ENCODE measurements at places on chromosomes 12 and 14.
A peak's percentile ranks its signal among the peaks of the same experiment; 100 is the strongest.

GRCh38 chr14:22735096-22735495 is 31.4 kb upstream of the OXA1L start:
- no peak for DNase-seq

- peak; percentile 56 for DNase-seq
These were observed 29.1 kb upstream of the SLC38A2 start for GRCh38 chr12:46401662-46402061.

DNA sequence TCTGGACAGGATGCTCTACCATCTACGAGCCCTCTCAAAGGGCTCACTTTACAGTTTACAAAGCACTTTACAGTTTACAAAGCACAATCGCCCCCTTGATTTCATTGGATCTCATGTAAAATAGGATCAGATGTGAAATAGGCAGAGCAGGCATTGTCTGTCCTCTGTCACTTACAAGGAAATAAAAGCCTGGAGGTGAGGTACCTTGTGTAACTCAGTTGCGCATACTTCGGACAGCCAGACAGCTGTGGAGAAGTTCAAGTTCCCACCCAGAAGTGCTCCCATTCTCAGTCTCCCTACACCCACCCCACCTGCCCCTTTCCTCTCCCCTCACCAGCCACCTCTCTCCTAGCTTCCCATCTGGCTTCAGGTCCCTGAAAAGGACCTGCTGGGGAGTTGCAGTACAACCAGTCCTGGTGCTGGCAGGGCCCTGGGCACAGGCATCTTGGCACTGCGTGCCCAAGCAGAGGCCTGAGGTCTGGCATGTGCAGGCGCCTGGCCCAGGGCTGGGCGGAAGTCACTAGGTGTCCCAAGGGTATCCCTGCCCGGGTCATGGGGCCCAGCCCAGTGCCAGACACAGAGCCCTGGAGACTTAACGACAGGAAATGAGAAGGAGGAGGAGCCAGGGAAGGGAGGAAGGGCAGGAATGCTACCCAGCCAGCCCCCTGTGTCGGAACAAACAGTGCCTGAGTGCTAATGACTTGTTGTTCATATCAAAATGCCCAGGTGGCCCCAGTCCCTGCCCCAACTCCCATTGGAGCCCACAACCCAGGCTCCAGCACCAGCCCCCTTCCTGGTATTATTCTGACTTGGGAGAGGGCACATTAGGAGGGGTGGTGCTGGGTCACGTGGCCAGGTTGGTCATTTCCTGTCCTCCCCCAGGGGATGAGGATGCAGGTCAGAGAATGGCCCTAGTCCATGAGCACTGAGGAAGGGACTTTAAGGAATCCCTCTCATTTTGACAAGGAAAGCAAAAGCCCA is 5.4 kb downstream of the RAPGEF3 start:
- no peak for DNase-seq

GRCh38 chr14:35406506-35407305 is 2.2 kb upstream of the NFKBIA start:
- DNase-seq = no peak

DNA sequence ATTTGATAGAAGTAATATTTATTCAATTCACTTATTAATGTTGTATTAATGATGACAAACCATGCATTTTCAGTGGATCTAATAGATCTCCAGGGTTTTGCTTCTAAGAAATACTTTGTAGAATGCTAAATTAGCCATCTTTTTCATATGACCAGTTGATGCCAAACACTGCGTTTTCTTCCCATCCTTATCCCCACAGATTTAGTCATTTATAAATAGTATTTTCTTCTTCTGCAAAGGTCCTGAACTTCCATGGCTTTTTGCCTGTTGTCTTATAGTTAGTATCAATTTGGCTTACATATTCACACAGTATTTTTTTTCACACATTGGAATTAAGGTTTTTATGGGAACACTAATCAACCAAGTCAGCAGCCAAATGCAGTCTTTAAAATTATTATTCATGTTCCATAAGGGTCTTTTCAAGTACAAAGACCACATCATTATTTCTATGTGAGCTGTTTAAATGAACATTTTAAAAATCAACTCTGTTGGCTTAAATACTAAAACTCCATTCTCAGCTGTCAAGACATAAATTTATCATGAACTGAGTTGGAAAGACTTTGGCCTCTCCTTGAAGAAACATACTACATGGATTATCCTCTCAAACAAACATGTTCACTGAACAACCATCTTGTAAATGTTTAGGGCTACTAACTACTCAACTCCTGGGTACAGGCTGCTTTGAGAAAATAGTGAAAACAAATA is 1278.4 kb upstream of the FLRT2 start:
- DNase-seq = no peak

DNA sequence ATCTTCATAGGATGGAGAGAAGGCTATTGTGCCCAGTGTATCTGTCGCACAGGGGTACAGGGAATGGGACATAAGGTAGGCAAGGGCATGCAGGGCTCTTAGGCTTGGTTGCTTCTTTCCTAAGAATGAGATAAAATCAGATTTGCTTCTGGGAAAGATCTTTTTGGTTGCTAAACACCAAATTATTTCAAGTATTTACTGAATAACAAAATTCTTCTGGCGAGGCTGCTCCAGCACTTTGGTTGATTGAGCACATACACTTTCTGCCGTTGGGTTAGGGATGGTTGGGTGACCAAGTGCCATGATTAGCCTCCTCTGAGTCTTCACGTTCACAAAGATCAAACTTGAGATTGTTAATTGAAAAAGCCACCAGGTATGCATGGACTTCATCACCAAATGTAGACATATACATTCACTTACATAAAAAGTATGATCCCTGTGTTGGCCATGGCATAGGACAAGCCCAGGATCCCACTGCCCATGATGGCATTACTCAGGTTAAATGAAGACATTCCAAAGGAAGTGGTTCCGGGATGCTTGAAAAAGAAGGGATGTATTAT is 38.2 kb downstream of the SLC38A4 start:
- no peak for DNase-seq

DNA sequence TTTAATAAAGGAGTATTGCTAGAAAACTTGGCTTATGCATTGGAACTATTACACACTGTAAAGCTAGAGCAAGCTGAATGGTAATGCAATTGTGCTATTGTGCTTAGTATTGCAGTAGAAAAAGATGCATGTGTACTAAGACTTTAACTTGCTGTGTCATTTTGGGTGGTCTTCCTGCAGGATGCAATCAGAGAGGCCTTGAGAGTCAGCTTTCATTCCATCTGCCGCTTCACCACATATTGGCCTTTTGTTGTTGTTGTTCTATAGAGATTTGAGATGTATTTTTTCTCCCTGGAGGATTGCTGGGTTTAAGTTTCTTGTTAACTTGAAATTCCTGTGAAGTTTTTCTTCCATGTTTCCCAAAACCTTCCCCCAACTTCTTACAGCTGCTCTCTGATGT is 449.7 kb downstream of the TMTC2 start:
- DNase-seq = no peak

DNA sequence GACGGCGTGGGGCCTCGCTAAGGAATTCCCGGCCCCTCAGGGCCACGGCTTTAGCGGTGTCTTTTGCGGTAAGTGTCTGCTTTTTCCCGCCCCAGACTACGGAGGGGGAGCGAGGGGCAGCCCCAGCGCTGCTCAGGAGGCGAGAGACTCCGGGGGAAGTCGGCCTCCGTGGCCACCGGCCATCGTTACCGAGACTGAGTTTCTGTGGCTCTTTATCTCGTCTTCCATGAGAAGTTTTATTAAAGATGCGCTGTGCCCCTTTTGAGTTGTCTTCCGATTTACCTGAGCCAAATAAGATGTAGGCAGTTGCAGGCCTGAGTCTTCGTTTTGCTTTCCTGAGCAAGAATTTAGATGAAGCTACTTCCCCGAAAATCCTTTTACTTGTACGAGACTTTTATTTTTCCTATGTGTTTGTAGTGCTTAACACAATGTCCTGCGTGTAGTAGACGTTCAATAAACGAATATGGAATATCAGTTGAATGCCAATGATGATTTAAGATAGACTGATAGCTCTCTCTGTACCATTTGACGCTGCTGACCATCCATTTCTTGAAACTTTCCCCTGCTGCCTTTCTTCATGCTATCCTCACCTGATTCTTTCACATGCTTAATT is 462 bp downstream of the SRP54 start:
- no peak for DNase-seq

DNA sequence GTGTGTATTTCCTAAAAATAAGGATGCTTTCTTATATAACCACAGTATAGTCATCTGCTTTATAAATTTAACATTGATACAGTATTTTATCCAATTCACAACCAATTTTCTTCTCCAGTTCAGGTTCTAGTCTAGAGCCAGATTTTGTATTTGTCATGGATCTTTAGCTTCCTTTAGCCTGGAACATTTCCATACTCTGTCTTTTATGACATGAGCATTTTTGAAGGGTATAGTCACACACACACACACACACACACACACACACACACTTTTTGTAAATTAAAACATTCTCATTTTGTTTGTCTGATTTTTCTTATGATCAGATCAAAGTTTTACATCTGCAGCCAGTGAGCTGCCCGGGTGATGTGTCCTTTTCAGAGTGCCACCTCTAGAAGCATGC is 25.4 kb downstream of the CGRRF1 start:
- DNase-seq = no peak

GRCh38 chr14:24057867-24058259 is 6.1 kb downstream of the CARMIL3 start:
- DNase-seq = no peak

- no peak for DNase-seq
These were observed 208.8 kb downstream of the VRK1 start for GRCh38 chr14:97005934-97006333.

DNA sequence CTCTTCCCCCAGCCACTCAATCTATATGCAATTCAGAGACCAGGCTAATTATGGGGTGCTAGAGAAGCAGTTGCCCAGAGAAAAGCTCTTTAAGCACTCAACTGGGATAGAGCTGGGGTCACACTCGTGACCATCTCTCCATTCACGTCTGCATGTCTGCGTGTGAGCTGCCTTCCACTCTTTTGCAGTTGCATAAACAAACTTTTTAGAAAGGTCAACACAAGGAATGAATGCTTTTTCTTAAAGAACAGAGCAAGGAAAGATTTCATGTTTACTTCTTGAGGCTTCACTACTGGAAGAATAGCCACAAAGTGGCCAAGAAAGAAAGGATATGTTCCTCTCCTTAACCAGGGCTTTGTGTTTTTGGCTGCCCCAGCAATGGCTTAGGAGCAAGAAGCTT is 151.1 kb downstream of the SAMD4A start:
- DNase-seq = no peak

DNA sequence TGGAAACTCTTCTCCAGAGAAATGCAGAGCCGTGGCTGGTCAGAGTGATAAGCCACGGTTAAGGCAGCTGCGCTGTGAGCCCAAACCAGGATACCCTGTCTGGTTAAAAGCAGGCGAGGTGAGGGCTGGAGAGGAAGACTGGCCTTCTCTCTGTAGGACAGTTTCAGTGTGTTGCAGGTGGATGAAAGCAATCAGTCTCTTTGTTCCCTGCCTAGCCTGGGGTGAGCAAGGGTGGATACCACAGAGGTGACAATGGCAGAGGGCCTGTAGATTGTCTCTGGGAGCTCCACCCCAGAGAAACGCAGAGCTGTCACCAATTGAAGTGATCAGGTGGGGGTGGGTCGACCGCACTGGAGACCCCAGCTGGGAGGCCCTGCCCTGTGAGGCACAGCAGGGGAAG is 621.9 kb downstream of the LRFN5 start:
- DNase-seq = no peak

DNA sequence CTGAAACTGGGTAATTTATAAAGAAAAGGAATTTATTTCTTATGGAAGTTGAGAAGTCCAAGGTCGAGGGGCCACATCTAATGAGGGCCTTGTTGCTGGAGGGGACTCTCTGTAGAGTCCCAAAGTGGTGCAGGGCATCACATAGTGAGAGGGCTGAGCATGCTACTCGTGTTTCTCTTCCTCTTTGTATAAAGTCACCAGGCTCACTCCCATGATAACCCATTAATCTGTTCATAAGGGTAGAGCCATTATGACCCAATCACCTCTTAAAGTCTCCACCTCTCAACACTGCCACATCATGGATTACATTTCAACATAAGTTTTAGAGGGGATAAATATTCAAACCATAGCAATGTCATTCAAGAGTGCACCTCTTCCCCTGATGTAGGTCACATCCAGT is 79.1 kb upstream of the ATP2B1 start:
- no peak for DNase-seq

DNA sequence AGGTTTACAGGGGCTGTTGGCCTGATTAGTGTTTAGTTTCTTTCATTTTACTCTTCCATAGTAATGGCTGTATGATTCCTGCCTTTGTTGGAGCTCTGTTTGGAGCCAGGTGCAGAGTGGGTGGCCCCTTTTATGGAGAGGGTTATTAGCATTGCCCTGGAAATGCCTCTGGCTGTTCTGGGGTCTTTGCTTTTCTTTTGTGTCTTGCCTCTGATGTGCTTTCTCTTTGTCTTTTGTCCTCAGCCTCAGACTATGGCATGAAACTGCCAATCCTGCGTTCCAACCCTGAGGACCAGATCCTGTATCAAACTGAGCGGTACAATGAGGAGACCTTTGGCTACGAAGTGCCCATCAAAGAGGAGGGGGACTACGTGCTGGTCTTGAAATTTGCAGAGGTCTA is 6.9 kb downstream of the MLEC start:
- no peak for DNase-seq

GRCh38 chr12:2291182-2291832 is 238.5 kb downstream of the CACNA1C start:
- no peak for DNase-seq

- no peak for DNase-seq
These were observed 1.8 kb downstream of the MARCHF9 start for GRCh38 chr12:57756406-57757341.

DNA sequence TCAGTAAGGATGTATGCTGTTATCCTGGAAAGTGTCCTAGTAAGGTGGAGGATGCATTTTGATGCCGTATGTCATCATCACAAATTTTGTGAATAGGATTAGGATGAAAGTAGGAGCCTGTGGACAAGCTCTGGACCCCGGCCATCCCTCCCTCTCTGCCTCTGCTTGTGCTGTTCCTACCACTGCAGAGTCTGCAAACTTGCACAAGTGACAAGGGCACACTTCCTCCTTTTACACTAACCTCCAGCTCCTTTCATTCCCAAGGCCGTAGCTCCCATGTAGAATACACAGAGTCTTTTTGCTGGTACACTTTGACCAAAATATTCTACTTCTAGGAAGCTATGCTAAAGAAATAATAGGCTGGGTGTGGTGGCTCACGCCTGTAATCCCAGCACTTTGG is 13.3 kb upstream of the TMCC3 start:
- no peak for DNase-seq

- DNase-seq = no peak
These were observed 54.9 kb downstream of the TMEM132D start for GRCh38 chr12:129848876-129849275.

DNA sequence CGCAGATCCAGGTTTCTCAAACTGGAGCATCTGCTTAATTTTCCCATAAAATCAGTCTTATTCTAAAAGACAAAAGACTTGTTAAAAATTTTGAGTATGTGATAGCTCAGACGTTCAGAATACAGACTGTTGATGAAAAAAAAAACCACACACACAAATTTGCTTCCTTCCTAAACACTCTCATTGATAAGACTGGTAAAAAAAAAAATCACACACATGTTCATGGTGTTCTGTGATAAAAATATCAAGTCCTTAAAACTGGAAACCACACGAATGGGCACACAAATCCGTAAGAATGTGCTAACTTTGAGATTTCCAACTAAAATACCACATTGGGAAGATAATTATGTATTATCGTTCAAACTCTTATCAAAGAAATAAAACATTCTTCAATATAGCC is 6.7 kb upstream of the ARID4A start:
- no peak for DNase-seq
